ENCODE measurements at places on chromosomes 6 and 20. TPM values are rescaled to one million over a fixed set of nuclear protein-coding genes. Genes with fewer than 3 reads are reported as not detected.

Gene YWHAB
- total RNA-seq, result 92.1 TPM

Gene LPA
- total RNA-seq, result not detected

Gene CYP21A2
- total RNA-seq, result 0.14 TPM

Gene ASIP
- not detected for total RNA-seq

Gene MED20
- 28.8 TPM for total RNA-seq

Gene SLA2
- not detected for total RNA-seq

Gene SLC4A11
- total RNA-seq, result 1.2 TPM

Gene PGC
- total RNA-seq, result not detected

Gene NOL4L
- total RNA-seq, result 11.4 TPM

Gene MUC21
- not detected for total RNA-seq

Gene MUCL3
- not detected for total RNA-seq

Gene GHRH
- not detected for total RNA-seq

Gene SLC16A10
- 0.30 TPM for total RNA-seq

Gene ZNF165
- 0.30 TPM for total RNA-seq

Gene FAXC
- total RNA-seq, result 0.59 TPM

Gene BCAS1
- not detected for total RNA-seq

Gene TP53TG5
- total RNA-seq, result not detected

Gene AVP
- not detected for total RNA-seq

Gene CPNE5
- total RNA-seq, result 0.30 TPM

Gene PROKR2
- not detected for total RNA-seq

Gene MYH7B
- total RNA-seq, result not detected

Gene SSR1
- 371 TPM for total RNA-seq

Gene LGSN
- not detected for total RNA-seq

Gene SSTR4
- not detected for total RNA-seq

Data from smooth muscle cell of the umbilical artery (primary cell).